ENCODE measurements at places on chromosomes 5 and 9.

DNA sequence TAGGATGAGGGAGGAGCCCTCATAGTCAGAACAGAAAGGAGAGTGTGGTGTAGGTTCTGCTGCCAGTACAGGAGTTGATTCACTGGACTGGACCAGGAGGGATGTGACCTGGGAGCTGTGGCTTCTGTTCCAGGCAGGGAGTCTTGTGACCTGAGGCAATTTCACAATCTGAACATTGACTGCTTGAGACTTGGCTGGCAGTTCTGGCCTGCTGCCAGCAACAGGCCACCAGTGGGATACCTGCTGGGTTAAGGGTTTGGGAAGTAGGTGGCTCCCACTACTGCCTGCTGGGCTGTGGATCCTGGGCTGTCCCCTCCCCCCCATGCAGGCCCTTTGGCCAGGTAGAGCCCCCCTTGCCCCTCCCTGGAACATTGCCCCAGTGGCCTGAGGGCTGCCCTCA lies 268.6 kb upstream of the ARRDC3 start:
- DNase-seq, result no peak

DNA sequence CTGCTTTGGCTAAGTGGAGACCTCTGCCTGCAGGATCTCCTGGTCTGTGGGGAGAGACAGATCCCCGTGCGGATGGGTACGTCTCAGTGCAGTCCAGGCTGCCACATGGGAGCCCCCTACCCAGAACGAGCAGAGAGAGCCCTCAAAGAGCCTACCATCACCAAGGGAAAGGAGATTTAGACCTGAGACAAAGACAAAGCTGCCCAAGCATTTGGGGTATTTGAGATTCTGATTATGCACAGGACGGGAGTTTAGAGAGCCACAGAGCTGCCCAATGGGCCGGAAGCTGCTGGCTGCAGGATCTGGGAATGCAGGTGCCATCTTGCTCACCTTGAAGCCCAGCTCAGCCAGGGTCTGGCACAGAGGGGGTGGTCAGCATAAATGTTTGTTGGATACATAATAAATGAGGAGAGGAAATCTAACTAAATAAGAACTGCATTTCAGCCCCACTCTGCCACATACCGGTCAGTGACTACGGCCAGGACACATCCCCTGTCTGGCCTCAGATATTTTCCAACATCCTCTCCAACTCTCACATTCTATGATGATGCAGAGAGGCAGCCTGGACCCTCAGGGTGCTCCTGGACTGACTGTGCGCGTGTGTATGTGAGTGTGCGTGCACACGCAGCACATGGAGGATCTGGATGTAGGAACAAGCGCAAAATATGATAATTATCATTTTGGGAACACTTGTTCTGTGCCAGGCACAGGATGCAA lies 157.8 kb downstream of the FGF18 start:
- no peak for DNase-seq

GRCh38 chr9:86534572-86535258 lies 180.5 kb upstream of the TUT7 start:
- DNase-seq, result peak; percentile 76

- no peak for DNase-seq
These were observed 71.5 kb upstream of the RAPGEF1 start for GRCh38 chr9:131811405-131811804.

DNA sequence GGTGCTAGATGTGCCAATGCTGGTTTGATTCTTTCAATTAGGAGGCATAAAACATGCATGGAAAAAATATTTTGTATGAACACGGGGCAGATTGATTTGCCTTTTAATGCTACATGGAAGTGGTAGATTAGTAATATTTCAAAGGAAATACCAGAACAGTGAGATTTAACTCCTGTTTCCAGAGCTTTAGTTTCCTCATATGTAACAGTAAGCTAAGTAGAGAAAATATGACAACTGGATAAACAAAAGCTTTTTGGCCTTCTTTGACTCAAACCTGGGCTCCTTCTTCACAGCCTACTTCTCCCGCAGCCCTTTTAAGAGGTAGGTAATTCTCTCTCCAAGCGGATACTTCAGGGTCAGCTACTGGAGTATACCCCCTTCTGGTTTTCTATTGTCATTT lies 254.2 kb upstream of the TRPC7 start:
- no peak for DNase-seq

GRCh38 chr9:99745085-99745484 lies 76.6 kb upstream of the NR4A3 start:
- DNase-seq, result no peak

GRCh38 chr5:154477382-154478223 lies 424 bp downstream of the HAND1 start:
- DNase-seq, result peak; percentile 21

GRCh38 chr9:113635586-113635985 lies 172.1 kb downstream of the RGS3 start:
- no peak for DNase-seq

DNA sequence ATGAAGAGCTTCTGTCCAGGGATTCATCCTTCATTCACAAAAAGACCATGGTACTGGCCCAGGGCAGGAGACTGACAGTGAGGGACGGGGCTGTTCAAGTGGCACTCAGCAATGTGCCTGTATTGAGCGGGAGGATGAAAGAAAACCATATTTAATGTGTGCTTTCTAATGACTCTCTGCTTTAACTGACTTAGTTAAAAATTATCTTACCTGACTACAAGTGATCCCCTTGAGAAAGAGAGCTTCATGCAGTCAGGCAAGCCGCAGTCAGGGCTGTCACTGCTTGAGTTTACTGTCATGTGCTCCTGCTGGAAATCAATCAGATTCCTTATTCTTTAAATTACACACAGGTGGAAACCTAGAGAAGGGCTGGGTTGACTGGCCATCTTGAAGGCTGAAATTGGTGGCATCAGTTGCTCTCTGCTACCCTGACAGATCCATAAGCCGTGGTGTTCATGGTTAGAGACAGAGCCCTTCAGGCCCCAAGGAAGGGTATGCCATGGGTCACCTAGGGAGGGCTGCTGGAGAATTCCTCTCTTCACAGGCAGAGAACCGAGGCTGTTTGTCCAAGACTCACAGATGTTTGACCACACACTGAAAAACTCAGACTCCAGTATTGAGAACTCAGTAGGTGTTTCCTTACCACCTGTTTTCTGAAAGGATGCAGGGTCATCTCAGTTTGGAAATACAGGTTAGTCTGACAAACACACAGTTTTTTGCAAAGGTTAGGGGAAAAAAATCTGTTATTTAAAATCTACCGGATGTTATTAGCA lies 70.9 kb downstream of the TRIO start:
- DNase-seq, result no peak

GRCh38 chr9:97425336-97425972 lies 13.6 kb downstream of the TDRD7 start:
- no peak for DNase-seq

GRCh38 chr5:77852514-77853352 lies 76.6 kb upstream of the TBCA start:
- DNase-seq, result peak; percentile 72

DNA sequence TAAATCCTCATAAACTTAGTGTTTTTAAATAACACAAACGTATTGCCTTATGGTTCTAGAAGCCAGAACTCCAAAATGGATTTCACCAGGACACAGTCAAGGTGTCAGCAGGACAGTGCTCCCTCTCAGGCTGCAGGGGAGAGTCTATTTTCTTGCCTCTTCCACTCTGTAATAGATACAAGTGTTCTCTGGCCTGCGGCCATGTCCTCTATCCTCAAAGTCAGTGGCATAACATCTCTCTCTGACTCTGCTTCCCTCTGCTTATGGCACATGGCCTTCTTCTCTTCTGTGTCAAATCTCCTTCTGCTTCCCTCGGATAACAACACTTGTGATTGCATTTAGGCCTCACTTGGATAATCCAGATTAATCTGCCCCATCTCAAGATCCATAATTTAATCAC lies 129.4 kb upstream of the OR13F1 start:
- DNase-seq, result no peak

DNA sequence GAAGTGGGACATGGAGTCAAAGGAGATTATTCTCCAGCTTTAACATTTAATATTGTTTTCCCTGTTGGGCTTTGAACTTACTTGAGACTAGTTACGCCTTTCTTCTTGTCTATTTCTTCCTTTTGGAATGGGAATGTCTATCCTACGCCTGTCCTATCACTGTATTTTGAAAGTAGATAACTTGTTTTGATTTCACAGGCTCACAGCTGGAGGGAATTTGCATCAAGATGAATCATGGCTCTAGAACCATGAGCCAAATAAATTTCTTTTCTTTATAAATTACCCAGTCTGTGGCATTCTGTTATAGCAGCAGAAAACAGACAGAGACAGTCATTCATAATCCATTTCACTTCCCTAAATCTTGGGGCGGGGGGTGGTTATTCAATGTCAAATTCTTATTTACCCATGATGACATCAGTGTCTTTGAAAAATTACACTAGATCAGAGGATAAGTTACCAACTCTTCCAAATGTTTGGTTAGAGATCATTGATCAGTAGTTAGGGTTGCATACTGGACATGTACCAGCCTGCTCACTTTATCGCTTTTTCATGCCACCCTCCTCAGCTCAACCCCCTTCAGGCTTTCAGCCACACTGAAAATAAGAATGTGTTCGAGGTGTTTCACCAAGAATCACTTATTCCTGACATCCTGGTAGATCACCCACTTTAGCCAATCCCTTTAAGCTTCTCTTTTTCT lies 419.6 kb upstream of the PIK3R1 start:
- peak; percentile 58 for DNase-seq

- no peak for DNase-seq
These were observed 2.6 kb upstream of the GCNT1 start for GRCh38 chr9:76456202-76456926.

- DNase-seq, result no peak
These were observed 1262.2 kb downstream of the EFNA5 start for GRCh38 chr5:106408570-106408969.

Data from fibroblast of skin of back (primary cell).